Mesothelial cell of epicardium (in vitro differentiated cells): ENCODE measurements at places on chromosomes 1 and 21.

GRCh38 chr1:217190359-217190758, 440.5 kb downstream of the GPATCH2 start:
- no peak for DNase-seq

GRCh38 chr1:198656500-198656932, 17.7 kb downstream of the PTPRC start:
- no peak for DNase-seq

- DNase-seq = peak; percentile 68
These were observed 361 bp downstream of the DDAH1 start for GRCh38 chr1:85464497-85465098.

GRCh38 chr1:1084372-1085170, 10.5 kb upstream of the RNF223 start:
- peak; percentile 14 for DNase-seq

- DNase-seq = no peak
These were observed 143.0 kb upstream of the KCNK1 start for GRCh38 chr1:233470741-233471499.

- no peak for DNase-seq
These were observed 20.1 kb downstream of the TFAP2E start for GRCh38 chr1:35592991-35593769.

- DNase-seq = no peak
These were observed 89.5 kb downstream of the DISC1 start for GRCh38 chr1:231715816-231716722.

DNA sequence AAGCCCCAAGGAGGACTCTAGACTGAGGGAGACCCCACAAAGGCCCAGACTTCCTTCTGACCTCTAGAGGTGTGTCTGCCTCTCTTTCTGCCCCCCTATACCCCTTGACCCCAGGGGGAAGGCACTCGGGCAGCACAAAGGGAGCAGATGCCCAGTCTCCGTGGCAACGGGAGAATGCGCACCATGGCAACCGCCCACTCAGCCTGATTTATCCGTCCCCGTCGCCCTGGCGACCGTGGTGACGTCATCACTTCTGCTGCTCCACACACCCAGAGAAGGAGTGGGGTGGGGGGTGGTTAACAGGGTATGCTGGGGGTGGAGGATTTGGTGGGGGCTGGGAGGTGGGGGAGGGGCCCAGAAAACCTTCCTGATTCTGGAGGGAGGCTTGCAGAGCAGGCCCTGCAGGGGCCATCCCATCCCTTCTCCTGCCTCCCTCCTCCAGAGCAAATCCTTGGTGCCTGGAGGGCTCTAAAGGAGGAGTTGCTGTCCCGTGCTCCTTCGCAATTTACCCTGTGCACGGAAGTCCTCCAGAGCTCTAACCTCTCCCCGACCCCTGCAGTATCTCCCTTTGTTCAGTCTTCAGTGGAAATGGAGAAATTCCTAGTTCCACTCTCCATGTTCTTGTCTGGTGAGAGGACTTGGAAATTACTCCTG, 6.3 kb downstream of the CELF3 start:
- DNase-seq = no peak

- DNase-seq = no peak
These were observed 48.8 kb downstream of the H3-3A start for GRCh38 chr1:226111098-226111882.

GRCh38 chr1:207088161-207088560, 499 bp upstream of the C4BPB start:
- no peak for DNase-seq

DNA sequence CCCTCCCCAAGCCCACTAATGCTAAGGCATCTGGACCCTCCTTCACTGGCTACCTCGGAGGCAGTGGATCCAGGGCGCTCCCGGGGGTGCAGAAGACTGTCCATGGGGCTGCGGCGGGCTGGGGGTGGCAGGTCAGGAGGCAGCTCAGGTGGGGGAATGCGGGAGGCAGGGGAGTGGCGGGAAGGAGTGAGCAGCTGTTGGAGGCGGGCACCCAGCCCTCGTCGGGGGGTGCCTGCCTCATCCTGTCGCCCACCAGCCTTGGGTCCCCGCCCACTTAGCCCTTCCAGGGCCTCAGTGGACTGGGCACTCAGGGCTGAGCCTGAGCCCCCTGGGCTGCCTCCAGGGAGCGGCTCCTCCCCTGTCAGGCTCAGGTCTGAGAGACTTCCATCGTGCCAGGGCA, 10.7 kb upstream of the GATAD2B start:
- DNase-seq = no peak

DNA sequence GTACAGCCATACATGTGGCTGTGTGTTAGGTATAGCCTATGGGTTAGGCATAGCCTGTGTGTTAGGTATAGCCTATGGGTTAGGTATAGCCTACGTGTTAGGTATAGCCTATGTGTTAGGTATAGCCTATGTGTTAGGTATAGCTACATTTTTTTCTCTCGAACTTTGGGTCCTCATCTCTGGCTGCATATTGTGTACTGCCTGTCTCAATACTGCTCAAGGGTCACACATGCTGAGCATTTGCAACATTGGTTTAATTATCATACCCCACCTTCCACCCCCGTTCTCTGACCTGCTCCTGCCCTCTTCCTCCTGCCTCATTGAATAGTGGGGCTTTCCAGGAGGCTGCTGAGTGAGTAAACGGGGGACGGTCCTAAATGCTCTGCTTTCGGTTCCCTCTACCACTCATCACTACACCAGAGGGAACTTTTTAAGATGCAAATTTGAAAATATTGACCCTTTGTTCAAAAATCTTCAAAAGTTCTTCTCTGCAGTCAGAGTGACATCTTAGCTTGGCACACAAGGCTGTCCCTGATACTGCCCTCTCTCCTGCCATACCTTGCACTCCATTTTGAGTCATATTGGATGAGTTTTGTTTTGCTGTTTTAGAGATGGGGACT, 17.8 kb downstream of the OR2B11 start:
- no peak for DNase-seq

- no peak for DNase-seq
These were observed 6.7 kb downstream of the PLEKHG5 start for GRCh38 chr1:6484826-6485167.

- no peak for DNase-seq
These were observed 37.5 kb upstream of the DAB1 start for GRCh38 chr1:57461405-57461804.

- DNase-seq = no peak
These were observed 475.4 kb downstream of the PTBP2 start for GRCh38 chr1:97196825-97197516.

DNA sequence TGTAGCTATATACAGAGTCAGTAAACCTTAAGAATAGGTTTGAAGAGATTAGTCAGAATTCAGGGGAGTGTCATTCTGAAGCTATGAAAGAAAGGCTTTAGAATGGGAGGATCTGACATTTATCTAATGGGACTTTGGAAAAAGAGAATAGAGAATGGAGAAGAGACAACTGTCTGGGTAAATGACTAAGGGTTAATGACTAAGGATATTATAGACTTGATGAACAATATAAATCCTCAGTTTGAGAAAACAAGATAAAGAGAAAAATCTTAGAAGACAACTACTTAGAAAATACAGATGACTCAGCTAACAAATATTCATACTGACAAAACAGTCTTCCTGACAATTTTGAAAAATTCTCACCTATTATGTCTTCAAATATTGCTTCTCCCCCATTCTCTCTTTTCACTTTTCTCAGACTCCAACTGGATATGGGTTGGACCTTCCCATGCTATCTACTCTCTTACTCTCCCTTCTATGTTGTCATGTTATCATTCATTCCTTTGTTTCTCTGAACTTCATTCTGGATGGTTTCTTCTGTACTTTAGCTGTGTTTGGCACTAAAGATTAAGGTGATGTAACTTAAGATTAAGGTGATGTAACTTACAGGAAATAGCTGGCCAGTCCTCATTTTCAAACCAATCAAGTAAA, 20.4 kb downstream of the SLC16A1 start:
- DNase-seq = no peak

GRCh38 chr1:29341936-29342335, 105.6 kb downstream of the PTPRU start:
- no peak for DNase-seq

- DNase-seq = no peak
These were observed 1143.6 kb upstream of the ADGRL2 start for GRCh38 chr1:80657044-80657643.

GRCh38 chr1:243849421-243850201, 432 bp downstream of the AKT3 start:
- DNase-seq = peak; percentile 28

DNA sequence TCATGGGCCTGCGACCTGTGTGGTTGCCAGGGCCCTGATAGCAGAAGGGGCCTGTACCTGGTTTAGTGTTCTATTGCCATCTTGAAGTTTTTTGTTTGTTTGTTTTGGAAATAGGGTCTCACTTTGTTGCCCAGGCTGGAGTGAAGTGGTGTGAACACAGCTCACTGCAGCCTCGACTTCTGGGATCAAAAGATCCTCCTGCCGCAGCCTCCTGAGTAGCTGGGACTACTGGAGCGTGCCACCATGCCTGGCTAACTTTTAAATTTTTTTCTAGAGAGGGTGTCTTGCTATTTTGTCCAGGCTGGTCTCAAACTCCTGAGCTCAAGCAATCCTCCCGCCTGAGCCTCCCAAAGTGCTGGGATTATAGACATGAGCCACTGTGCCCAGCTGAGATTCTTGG, 72.9 kb downstream of the UBE2T start:
- DNase-seq = no peak

GRCh38 chr1:18697541-18697940, 66.9 kb downstream of the PAX7 start:
- no peak for DNase-seq

GRCh38 chr1:233919786-233920185, 15.3 kb downstream of the SLC35F3 start:
- DNase-seq = no peak

- DNase-seq = no peak
These were observed 16.1 kb upstream of the IFFO2 start for GRCh38 chr1:18972531-18972930.

DNA sequence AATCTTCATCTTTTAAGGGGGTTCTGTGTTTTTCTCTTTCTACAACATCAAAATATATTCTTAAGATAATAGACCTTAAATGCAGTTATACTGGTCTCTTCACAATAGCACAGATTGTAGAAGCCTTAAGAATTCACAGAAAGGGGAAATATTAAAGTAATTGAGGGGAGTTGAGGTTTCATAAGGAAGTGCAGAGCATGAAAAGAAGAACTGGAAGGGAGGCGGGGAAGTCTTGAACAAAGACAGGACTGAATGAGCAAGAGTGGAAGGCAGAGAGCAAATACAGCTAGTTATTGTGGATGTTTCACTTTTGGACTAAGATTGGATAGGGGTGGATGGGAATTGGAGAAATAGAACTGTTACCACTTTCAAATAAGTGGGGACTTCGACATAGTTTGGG, 67.7 kb downstream of the PTGER3 start:
- DNase-seq = no peak

- DNase-seq = no peak
These were observed 3.9 kb upstream of the ZBED6 start for GRCh38 chr1:203791498-203791897.

GRCh38 chr1:238653693-238654321, 732.6 kb upstream of the CHRM3 start:
- DNase-seq = no peak

- no peak for DNase-seq
These were observed 176.1 kb upstream of the CSF3R start for GRCh38 chr1:36658838-36659237.

DNA sequence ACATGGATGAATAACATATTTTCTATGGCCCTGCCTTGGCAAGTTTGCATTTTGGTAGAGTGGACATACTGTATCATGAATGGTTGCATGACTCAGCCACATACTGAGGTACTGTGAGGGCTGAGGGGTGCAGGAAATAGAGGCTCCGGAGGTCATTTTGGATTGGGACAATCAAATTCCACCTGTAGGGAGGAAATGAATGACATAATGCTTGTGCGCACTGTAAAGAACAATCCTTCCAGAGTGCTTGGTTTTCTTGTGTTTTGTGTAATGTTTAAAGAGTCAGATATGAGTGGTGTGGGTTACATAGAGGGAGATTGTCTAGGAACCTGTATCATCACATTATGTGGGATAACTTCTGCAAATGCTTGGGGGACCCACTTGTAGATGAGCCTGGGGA, 329.9 kb upstream of the PROX1 start:
- no peak for DNase-seq

DNA sequence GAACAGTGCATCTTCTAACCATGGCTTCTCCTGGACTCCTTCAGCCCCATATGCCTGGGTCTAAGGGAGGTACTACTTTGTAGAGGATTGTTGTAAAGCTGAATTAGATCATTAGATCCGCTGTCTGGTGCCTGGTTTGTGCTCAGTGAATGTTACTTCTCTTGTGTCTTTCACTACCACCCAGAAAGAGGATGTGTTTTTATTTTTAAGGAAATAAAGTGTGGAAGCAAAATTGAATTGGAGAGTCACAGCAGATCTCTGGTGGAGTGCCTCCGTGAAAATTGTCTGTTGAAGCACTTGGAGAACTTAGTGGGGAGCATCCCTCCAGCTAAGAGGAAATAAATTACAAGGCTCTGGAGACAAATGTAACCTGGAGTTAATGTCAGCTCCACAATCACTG, 101.8 kb upstream of the ARTN start:
- DNase-seq = no peak

DNA sequence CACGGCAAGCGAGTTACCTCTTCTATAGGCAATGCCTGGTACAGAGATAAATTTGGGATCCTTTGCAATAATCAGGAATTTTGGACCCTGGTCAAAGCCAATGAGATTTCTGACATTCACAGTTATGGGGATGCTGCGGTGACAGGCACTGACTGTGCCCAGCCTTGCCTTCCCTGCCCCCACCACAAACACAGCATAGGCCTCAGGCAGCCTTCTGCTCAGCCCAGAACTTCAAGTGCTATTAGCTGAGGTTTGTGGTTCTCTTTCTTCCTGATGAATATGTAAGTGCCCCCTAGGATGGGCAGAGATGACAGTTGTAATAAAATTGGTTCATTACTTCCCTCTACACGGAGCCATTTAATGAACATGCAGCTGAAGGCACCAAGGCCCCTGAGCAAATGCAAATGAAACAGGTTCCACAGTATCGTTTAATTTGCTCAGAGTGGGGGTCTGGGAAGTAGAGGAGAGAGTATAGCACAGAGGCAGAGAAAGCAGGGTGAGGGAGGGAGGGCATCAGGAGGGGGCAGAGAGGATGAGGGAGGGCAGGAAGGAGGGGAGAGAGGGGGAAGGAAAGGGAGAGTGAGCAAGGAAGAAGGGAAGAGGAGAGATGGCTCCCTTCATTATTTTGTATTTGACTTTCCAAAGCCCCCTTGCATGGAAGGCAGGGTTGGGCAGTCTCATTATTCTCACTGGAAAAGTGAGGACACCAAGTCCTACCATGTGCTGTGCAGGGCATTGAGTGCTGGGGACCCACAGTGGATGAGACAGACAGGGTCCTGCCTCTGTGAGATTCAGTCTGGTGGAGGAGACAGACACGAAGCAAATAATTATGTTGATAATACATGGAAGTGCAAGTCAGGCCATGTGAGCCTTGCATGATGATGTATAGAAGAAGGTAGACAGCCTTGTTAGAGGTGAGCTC, 513.0 kb downstream of the PTPRU start:
- no peak for DNase-seq

DNA sequence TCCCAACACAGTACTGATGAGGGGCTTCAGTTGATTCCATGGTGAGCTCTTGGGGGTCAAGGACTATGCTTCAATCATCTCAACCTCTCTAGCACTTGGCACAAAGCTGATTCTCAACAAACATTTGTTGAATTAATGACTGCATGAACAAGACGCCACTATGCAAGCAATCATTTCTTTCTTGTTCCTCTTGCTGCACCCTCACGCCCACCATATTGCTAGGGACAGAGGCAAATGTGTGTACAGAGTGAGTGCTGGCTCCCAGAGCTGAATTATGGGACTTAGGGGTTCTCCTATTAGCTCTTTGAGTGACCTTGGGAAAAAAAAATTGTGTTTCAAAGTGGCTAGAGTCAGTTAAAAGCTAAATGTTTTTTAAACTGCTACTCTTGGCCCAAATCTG, 2.5 kb downstream of the ADAR start:
- no peak for DNase-seq
